ENCODE measurements at places on chromosomes 12 and 14.

DNA sequence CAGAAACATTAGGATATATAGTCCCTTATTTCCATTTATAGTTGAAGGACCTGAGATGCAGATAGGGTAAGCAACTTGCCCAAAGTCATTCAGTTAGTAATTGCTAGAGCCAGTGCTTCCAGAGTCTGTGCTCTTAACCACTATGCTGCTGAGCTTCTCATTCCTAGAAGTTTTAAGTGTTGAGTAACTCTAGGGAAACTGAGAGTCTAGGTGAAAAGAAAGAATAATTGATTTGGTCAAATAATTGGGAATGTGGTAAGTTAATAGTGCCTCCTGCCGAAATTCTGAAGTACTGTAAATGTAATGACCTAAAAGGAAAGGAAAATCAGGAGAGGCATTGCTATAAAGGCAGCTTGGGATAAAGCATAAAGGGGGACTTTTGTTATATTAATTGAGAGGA is 14.1 kb downstream of the PYROXD1 start:
- DNase-seq: no peak

- DNase-seq: no peak
Observed at GRCh38 chr12:127970491-127970890, 296.5 kb upstream of the TMEM132C start.

DNA sequence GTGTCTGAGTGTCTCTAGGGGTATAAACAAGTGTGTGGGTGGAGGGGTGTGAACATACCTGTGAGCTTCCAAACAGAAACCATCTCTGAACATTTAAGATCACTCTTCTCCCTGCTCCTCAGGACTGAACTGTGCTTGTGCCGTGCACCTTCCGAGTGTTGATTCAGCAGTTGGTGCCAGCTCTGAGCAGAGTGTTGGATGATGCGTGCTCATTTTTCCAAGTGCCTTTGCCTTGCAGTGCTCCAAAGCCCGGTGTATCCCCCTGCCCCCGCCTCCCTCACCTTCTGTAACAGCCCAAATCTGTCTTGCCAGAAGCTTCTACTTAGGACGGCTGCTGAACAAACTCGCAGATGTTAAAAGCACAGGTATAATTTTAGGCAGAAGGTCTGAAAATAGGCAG is 4.4 kb downstream of the WSCD2 start:
- no peak for DNase-seq

GRCh38 chr12:20345866-20346265 is 22.5 kb upstream of the PDE3A start:
- DNase-seq: no peak

DNA sequence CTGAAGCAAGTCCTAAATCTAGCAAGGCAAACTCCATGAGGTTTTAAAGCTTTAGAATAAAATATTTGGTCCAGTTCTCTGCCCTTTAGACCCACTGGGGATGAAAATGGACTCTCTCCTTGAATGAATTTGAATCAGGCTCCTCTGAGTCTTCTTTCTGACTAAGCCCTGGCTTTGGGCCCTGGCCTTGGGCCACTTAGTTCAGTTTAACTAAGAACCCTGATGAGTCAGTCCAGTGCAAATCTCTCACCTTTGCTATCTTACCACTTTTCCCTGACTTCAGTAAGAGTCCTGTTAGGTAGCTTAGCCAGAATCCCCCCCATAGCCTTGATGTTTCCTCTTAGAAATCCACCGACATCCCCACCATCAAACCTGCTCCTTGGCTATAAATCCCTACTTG is 427.5 kb downstream of the SNAPC1 start:
- DNase-seq: no peak

- DNase-seq: no peak
Observed at GRCh38 chr14:100155756-100156616, 3.5 kb downstream of the DEGS2 start.

- no peak for DNase-seq
Observed at GRCh38 chr12:93979189-93979588, 169.2 kb upstream of the PLXNC1 start.

DNA sequence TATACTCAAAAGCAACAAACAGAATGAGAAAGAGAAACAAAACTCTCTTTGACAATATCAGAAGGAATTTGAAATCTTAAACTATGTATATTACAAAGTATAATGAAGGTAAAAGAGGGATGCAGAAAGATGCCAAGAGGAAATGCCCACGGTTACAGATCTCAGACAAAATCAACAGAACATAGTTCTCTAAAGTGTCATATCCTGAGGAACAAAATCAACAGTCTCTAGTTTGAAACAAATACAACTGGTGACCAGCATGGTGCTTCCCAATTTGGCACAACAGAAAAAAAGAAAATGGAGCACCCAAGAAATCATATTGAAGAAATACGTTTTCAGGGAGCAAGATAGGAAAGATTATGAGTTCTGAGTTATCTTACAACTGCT is 116.5 kb downstream of the METTL25 start:
- DNase-seq: no peak

GRCh38 chr14:102297436-102298170 is 7.4 kb downstream of the MOK start:
- no peak for DNase-seq

GRCh38 chr14:105897725-105898113 is 371.3 kb downstream of the TMEM121 start:
- no peak for DNase-seq

GRCh38 chr14:75660238-75660629 is 442 bp downstream of the ERG28 start:
- no peak for DNase-seq

Data from skeletal muscle cell (primary cell).